ENCODE measurements at places on chromosomes 7 and 10. TPM values are rescaled to one million over a fixed set of nuclear protein-coding genes. Genes with fewer than 3 reads are reported as not detected.

NUTM2B gene
- 0.84 TPM for total RNA-seq

DNA sequence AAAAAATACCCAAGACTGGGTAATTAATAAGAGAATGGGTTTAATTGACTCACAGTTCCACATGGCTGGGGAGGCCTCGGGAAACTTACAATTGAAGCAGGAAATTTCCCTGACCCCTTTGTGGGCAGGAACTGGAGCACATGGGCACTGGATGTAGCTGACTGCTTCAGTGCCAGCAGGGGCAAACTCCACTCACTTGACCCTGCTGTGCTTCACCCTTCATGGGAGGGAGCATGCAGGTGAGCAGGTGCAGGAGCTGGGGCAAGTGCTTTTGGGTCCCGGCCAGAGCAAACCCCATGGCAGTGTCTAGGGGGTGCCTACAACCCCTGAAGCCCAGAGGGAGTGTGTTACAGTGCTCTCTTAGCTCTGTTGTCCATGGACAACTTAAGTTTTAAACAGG, 132.6 kb downstream of the AKR1D1 start:
- no peak for DNase-seq

UCMA gene
- total RNA-seq: not detected

HNRNPF gene
- 256 TPM for total RNA-seq

SYCE1 gene
- total RNA-seq: not detected

DNA sequence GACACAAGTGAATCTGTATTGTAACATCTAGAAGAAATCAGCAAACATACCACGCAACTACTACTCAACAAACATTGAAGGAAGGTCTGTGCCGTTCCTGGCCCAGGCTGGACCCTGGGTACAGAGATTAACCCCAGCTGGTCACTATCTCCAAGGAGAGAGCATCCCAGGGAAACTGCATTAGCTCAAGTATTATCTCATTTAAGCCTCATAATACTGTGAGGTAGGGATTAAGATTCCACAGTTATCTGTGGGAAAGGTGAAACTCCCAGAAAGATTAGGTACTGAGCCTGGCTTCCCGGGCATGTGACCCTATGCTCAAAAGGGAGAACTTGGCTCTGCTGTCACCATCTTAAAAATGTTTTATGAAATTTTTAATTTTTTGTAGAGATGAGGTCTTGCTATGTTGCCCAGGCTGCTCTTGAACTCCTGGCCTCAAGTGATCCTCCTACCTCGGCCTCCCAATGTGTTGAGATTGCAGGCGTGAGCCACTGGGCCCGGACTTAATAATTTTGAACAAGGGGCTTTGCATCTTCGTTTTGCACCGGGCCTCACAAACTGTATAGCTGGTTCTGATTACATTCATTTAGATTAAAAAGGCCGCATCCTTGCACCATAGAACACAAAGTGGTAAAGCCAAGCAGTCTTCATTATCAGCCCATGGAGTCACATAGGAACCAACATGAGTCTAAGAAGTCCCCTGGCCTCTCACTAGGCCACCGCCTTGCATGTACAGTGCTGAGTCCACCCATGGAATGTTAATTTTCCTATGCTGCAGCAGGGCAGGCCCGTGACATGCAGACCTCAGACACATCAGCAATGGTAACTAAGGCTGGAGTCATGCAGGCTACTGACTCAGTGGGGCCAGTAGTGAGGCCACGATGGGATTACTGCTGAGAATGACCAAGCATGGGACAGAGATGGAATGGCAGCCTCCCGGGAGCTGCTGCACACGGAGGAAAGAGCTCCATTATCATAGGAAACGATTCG, 5.5 kb upstream of the CTBP2 start:
- DNase-seq: no peak

DNA sequence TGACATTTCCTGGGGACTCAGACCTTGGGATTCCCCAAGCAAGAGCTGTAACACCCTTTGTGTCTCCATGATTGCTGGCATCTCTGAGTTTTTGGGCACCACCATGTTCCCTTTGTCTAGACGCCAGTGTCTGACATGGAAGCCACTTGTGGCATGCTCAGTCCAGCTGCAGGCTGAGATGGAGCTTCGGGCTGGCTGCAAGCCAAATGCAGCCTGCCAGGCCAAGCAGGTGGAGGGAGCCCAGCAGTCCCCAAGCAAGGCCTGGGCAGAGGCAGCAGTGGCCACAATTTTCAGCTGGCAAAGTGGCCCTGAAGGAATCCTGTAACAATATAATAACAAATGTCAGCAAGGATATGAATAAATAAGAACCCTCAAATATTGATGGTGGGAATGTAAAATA, 86.2 kb upstream of the ABCB5 start:
- no peak for DNase-seq

DNA sequence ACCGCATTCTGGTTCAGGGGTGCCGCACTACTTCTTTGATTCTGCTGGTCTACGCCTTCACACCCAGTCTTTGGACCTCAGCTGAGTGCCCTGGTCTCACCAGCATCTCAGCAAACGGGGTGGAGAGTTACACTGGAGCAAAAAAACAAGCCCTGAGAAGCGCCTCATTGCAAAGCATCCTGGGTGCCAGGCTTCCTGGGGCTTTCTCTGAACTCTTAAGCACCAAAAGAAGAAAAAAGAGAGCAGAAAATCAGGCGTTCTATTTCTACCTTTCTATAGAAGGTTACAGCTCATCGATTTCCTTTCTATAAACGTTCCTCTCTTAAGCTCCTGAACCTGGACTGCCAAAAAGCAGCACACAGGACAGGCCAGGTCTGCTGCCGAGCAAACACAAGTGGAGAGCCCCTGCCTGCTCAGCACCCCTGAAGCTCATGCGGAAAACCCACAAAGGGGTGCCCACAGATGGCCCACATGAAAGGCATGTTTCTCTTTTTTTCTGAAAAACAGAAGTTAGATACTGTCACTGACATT, 217.9 kb downstream of the SFMBT2 start:
- DNase-seq: no peak

- DNase-seq: no peak
Measured at GRCh38 chr10:47218803-47219202, 81.2 kb upstream of the GDF10 start.

DNA sequence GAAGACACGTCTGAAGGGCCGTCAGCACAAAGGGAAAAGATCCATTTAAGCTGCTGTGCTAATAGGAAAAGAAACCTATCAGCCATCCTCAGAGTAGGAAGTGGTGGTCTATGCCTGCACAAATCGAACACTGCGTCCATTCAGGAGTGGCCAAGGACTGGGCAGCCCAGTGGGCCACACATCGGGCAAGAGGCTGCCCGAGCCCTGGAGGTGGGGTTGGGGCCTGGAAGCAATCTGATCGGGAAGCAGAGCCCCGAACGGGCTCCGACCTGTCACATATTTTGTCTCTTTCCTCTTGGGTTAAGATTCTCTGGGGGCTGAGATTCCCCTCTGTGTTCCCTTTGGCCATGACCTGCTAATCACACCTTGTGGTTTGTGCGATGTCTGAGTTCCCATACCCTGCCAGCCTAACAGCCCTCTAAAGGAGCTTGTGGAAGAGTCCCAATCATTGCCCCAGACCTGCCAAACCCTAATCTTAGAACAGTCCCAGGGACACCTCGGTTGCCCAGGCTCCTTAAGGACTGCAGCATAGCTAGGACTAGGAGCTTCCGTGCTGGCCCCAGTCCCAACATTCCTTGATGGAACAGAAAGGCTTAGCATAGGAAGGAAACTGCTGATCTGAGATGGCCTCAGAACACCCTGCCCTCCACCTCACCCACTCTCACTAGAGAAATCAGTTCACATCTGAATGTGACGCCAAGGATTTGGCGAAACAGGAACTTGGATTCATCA, 77.9 kb upstream of the SAMD8 start:
- DNase-seq: no peak

VPS37D gene
- total RNA-seq: 6.3 TPM

NUP42 gene
- total RNA-seq: 90.5 TPM

ZNF212 gene
- total RNA-seq: 2.2 TPM

DNA sequence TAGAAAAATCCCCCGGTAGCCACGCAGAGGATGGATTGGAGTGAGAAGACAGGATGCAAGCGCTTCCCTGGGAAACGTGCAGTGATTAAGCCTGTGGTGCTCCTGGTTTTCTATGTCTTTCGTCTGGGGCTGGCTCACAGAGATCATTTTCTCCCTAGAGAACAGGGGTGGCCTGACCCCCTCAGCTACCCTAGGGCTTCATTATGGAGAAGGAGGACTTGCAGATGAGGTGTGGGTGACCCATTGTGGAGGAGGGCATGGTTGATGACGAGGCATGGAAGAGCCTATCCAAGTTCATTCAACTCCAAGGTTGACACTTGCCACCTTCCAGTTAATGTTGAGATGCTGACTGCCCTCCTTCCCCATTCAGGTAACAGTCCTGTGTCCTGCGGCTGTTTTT, 75.9 kb downstream of the VSTM4 start:
- DNase-seq: no peak

- no peak for DNase-seq
Measured at GRCh38 chr10:13528875-13529713, at the start of gene BEND7. Gene BEND7, minus strand, starts transcription at chr10:13529014. Its CDS starts 481 bp downstream, at chr10:13528533.

DNA sequence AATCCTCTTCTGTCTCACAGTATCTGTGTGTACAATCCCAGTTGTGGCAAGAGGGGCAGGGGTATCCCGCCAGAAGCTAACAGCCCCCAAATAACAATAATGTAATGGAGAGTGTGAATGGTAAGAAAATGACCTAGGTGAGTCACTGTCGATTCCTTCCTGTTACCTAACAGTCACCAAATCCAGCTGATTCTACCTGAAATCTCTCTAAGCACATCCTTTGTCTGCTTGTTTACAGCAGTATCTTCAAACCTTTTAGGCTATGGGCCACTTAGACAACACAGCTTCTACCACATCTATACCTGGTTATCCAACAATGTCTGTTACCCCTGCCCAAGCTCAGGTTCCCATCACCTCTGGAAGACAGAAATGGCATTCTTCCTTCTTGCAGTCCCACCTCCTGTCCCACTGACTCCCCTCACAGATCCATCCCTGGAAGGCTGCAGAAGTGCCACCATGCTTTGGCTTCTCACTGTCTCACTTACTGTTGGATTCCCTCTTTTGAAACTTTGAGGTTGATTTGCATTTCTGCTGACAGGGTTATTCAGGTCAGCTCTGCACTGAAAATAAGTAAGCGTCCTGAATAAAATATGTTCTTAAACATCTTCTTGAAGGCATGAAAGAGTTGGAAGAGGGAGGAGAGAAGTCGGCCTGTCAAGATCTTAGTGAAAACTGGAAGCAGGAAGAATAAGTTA, 13.1 kb downstream of the PIP4K2A start:
- DNase-seq: no peak

Data from H4 (cell line).